HL-60 (cell line): ENCODE measurements at places on chromosomes 16 and 17.

- no peak for DNase-seq
These were observed 62.3 kb downstream of the ELAC2 start for GRCh38 chr17:12955521-12955920.

DNA sequence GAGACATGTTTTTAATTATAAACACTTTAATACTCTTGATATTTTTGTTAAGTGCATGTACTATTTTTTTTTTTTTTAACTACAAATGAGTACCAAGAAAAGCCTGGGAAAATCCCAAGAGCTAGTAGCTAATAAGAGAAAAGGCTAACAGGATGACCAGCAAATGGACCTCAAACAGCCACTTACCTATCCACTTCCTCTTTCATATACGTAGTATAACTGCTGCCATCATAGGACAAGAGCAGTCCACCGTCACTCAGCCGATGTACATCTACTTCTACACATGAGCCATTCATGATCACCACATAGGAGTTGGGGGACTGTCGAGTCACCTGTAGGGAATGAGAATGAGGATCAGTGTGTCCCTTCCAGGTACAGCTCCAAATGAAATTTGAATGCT, 128.0 kb upstream of the C17orf78 start:
- no peak for DNase-seq

DNA sequence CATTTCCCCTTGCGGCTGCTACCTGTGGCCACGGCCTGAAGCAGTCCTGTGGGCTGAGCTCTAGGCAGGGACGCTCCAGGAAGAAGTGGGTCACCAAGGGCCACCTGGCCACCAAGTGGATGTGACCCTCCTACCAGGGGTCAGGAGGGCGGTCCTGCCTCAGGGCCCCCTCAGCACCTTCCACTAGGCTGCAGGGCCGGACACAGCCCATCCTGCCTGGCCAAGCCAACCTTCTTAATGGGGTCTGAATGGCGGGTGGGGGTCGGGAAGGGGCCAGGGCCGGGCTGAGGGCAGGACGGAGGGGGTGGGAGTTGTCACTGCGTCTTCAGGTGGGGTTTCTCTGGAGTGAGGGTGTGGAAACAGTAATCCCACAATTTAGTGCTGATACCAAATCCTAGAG, 13.2 kb upstream of the MLKL start:
- no peak for DNase-seq

GRCh38 chr17:64992325-64992802, 64.2 kb downstream of the GNA13 start:
- no peak for DNase-seq

- DNase-seq: peak; percentile 7
These were observed 7.0 kb downstream of the KRT14 start for GRCh38 chr17:41579484-41580243.

DNA sequence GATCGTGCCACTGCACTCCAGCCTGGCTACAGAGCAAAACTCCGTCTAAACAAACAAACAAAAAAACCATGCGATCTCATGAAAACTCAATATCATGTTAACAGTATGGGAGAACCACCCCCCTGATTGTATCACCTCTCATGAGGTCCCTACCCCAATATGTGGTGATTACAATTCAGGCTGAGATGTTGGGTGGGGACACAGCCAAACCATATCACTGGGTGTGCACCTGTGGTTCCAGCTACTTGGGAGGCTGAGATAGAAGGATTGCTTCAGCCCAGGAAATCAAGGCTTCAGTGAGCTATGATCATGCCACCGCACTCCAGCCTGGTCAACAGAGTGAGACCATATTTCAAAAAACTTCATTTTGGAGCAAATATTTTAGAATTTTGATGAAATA, 1094.7 kb upstream of the CDH8 start:
- DNase-seq: no peak

- no peak for DNase-seq
These were observed 511.9 kb upstream of the CDH8 start for GRCh38 chr16:62548095-62548494.

GRCh38 chr16:86100205-86101136, 201.5 kb downstream of the IRF8 start:
- DNase-seq: no peak

DNA sequence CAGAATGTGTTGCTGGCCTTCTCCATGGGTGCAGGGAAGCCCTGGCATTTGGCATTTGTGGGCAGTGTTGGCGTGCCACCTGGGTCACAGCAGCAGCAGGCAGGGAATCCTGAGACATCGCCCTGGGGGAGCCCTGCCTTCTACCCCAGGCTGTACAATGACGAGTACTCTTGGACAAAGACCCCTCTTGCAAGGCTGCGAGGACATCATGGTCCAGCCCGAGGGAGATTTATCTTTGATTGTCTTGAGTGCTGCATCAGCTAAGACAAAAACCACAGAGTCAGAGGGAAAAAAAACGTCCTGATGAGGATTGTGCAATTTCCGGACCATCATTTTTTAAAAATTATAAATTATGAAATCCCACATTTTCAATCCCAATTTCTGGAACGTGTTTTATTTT, 3.7 kb downstream of the CRISPLD2 start:
- DNase-seq: no peak

DNA sequence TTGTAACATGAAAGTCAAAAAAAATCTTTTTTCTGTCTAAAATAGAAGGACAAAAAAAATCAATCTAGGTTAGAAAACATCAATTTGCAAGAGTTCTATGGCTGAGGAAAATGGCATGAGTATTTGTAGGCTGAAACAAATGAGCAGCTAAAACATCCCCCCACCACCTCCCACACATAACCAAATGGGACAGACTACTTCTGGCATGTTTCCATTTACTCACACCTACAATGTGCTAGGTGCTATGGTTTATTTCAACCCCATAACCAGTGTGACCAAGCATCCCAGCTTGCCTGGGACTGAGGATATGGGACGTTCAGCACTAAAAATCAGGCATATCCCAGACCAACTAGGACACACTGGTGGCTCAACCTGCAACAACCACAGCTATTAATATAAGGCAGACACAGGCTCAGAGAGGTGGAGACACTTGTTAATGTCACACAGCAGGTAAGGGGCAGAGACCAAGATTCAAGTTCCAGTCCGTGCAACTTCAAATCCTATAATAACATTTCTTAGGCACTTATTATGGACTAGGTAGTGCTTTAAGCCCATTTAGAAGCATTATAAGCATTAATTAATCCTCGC, 96.0 kb downstream of the XYLT1 start:
- DNase-seq: no peak

GRCh38 chr16:3536851-3537250, 36.0 kb downstream of the CLUAP1 start:
- DNase-seq: no peak

GRCh38 chr16:22317001-22317530, 19.9 kb downstream of the POLR3E start:
- DNase-seq: no peak

DNA sequence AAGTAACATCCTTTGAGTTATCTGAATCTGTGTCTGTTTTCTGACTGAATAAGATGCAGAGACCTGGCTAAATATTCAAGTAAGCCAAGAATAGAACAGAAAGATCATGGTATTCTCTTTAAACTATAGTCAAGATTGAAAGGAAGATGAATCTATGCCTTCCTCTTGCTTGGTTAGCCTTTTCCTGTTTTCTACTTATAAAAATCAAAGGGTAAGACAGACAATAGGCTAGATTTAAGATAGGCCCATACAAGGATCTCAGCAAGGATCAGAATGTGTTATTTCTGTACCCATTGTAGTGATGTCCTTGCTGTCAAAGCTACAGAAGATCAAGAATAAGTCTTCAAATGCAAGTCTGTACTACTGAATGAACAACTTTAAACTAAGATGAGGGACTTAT, 7.0 kb upstream of the CDR2 start:
- no peak for DNase-seq

DNA sequence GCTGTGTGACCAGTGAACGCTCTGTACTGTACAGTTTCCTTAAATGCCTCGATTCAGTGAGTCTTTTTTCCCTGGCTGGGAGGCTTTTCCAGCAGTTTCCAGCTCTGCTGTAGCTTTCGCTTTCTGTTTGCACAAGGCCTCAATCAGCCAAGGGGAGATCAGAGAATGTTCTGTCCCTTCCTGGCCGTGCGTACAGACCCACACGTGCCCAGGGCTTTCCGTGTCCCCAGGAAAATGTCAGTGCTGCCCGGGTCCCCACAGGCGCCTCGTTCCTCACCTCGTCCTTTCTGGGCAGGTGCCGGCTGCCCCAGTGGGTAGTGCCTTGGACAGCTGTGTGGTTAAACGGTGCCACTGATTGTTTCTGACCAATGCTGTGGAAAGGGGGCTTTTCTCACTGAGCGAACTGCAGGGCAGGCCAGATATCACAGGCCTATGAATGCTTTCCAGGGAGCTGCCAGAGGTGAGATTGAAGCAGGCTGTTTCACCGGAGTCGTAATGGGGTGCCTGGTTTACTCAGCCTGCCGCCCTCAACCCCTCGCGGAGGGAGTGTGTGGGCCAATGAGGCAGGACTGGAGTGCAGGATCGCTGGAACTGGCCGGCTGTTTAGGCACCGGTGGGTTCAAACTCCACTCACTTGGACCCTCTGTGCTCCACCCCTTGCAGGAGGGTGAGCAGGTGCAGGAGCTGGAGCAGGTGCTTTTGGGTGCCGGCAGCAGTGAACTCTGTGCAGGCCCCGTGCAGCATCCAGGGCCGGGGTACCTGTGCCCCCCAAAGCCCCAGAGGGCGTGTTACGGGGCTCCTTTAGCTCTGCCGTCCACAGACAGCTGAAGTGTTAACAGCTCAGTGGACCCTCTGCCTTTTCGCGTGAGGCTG, 44.4 kb downstream of the ZNF778 start:
- DNase-seq: no peak

DNA sequence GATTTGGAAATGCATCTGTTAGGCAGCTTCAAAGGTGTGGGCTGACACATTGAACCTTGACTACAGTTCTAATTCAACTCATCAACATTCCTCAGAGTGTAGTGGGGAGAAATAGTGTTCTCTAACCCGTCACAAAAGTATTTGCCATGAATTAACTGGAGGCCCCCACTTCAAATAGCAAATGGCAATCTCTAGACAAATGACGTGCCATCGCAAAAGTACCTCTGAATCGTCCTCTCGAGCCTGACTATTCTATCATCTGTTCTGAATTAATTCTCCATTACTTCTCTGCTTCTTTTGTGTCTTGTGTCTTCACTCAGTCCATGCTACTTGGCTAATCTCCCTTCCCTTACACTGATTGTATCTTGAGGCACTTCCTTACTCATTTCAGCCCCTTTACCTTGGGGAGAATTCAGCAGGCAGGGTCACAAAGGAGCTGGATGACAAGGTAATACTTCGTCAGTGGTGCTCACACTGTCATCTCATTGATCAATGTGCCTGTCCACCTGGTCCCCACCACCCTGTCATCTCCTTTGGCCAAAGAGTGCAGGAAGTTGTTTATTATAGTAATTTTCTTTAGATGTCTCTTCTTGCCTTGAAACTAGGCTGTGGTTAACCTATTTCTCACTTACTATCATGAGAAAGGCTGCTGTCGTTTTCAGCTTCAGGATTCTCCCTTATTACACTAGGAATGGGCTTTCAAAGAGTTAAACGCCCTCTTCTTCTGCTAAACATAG, 108.4 kb downstream of the SYCE1L start:
- no peak for DNase-seq

DNA sequence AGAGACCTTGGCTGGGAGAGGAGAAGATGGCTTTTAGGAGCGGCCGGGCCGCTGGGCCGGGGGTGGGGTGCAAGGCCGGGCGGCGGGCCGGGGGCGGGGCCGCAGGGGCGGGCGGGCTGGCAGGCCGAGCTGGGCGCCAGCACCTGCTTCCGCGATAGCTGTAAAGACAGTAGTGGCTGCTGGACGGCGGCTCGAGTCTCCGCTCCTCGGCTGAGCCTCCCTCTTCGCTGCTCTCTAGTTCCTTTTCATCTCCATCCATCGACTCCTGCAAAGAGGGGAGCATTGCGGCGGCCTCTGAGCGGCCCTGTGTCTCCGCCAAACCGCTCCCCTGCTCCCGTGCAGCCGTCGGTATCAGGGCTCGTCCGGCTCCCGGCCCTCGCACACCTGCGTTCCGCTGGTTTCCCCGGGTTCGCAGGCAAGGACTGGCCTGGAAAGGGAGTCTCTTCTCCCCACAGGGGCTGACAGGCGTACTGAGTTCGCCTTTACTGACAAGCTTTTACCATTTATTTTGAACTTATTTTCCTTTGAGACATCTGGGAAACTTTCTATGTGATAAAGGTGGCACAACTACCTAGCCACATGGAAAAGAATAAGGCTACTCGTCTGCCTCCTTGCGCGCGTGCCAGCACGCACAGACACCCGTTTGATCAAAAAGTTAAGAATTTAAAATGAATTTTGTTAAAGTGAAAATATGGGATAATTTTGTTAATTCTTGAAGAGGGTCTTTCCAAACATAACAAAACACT, at the start of gene C17orf75:
Gene C17orf75 (minus strand): TSS at position 317 of the 746 bp plus-strand sequence. CDS start 34 bp downstream, at position 283.
- peak; percentile 90 for DNase-seq

- DNase-seq: no peak
These were observed 83.9 kb upstream of the FBXO47 start for GRCh38 chr17:39051001-39051585.

DNA sequence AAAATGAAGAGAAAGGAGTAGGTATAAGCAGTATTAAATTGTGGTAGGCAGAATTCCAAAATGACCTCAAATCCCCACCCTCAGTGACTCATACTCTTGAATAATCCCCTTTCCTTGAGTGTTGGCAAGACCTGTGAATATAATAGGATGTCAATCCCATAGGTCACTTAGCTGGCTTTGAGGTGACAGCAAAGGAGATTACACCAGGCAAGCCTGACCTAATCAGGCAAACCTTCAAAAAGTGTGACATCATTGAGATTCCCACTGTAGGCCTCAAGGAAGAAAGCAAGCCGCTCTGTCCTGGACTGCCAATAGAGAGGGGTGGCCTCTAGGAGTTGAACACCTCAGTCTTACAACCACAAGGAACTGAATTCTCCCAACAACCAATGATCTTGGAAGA, 535.2 kb downstream of the RBFOX1 start:
- DNase-seq: no peak

DNA sequence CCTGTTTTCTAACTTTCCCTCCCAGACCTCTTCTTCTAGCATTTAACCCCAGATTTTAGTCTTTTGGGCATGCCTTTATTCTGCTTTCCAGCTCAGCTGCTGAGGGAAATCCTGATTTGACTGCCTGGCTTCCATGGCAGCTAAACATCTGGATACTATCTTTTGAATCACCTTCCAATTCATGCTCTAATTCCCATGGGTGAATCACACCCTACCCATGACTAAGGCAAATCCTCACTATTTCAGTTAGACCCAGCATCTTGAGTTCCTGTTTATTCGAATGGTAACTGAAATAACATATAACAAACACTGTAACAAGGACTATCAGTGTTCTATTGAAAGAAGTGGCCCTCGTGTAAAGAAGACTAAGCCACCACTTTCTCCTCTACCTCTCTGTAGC, 29.8 kb downstream of the CA10 start:
- DNase-seq: no peak

DNA sequence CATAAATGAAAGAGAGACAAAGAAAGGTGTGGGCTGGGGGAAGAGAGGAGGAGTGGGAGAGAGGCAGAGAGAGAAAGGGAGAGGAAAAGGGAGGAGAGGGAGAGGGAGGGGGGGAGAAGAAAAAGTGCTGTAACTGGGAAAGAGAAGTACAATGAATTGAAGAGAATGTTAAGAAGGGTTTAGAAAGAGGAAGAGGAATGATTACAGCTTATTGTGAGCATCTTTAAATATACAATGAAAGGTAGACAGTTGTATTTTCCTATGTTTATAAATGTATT, 229.1 kb upstream of the PMFBP1 start:
- DNase-seq: no peak
